Stimulated activated CD8-positive, alpha-beta memory T cell treated with anti-CD3 and anti-CD28 coated beads, Interleukin-2, amount 100 ng/mL, for 1 hour (primary cell): ENCODE measurements at places on chromosomes 7 and 10.

DNA sequence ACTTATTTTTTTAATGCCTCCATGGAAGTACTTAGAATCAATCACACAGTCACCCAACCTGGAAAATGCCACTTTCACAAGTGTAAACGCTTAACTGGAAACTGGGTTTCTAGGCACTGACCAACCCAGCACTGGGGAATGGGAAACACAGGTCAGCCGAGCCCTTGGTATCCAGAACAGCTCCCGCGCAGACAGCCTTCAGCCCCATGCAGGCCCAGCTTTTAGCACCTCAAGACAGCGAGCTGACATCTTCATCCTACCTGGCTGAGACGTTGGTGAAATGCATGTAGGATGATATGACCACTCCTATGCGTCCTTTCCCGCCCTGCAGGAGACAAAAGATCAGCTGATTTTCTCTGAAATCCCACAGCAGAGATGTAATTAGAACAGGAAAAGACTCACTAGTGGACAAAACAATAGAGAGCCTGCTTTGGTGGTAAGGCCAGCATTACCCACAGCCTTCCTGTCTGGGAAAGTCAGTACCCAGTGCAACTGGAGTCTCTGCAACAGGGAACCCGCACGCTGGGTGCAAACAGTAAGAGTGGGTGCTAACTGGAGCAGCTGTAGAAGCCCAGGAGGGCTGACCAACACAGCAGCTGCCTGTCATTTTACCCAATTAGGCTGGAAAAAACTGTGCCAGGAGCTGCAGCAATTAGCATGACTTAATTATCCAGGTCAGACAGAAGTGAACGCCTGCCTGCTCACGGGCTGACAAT is 153.7 kb downstream of the TNS3 start:
- DNase-seq, result no peak

GRCh38 chr7:130134106-130134636 is 63.8 kb downstream of the KLHDC10 start:
- DNase-seq, result no peak

- no peak for DNase-seq
These were observed 8.8 kb upstream of the ZC3HAV1 start for GRCh38 chr7:139118234-139118804.

DNA sequence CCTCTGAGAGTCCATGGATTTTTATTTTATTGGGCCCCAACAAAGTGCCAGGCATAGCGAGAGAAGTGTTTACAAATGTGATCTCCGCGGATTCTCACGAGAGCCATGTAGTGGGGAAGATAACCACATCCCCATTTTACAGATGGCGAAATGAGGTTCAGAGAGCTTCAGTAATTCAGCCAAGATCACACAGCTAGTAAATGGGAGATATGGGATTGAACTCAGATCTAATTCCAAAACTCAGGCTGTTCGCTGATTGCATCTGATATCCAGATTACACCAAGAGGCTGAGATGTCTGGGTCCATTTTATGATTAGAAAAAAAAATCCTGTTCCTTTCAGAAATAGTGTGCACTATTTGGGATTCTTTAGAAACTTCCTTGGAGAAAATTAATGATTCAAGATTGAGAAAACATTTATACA is 1.3 kb downstream of the FAS start:
- DNase-seq, result no peak

DNA sequence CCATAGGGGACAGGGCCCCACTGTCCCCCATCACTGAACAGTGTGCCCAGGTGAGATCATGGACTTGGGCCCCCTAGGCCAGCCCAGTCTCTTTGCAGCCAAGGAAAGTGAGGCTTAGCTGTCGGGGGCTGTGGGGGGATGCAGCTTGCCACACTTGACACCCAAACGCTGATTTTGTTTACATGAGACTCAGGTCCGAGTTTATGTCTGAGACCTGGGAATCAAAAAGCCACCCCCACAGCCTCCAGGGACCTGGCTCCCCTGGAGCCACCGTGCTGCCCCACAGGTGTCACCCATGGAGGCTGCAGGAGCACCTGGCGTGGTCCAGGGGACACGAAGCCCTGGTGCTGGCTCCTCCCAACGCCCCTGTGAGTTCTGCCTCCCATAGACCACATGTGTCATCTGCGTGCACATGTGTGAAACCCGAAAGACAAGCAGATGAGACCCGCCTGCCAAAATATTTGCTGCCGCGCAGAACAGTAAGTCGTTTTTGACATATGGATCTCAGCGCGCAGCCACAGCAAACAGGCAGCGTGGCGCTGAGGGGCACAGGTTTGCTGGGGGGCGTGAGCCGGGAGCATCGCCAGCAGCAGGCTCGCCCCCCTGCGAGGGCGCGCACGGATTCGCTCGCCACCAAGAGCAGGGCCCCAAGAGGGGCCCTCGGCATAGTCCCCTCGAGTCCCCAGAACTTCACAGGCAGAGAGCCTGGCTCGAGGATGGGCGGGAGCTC is 112.3 kb downstream of the LHPP start:
- no peak for DNase-seq

DNA sequence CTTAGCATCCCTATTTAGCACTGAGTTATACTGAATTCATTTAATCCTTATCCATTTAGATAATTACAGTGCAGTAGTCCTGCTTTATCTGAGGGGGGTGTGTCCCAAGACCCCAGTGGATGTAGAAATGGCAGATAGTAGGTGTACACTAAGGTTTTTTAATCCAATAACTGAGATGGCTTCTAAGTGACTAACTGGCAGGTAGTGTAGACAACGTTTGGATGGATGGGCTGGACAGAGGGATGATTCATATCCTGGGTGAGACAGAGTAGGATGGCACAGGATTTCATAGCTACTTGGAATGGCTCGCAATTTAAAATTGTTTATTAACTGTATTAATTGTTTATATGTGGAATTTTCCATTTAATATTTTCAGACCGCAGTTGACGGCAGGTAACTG is 295.6 kb downstream of the CCDC3 start:
- DNase-seq, result no peak

- no peak for DNase-seq
These were observed 59.9 kb downstream of the PDGFA start for GRCh38 chr7:459584-460373.

GRCh38 chr7:158824028-158824427 is 5.3 kb downstream of the ESYT2 start:
- DNase-seq, result no peak

GRCh38 chr7:118525020-118525419 is 300.5 kb downstream of the ANKRD7 start:
- no peak for DNase-seq

DNA sequence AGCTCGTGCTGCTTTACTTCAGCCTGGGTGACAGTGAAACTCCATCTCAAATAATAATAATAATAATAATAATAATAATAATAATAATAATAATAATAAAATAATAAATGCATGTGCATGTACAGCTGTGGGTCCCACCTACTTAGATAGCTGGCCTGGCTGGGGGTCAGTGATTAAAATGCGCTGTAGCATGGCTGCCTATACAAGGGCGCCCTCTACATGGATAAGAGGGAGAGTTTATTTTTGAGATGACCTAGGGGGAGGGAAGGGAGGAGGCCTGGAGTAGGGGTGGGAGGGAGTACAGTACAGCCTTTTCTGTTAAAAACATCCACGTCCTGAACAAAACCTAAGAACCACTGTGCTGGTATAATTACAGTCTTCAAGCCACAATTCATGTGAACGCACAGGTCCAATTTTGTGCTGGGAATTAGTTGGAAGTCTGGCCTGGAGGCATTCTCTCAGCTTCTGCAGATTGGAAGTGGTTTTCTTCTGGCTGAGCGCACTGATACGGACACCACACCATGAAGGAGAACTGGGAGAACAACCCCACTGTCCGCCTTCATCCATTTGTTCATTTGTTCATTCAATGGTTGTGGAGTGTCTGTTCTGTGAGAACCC is 146.5 kb downstream of the TMEM178B start:
- DNase-seq, result no peak

- no peak for DNase-seq
These were observed 1216.5 kb downstream of the SORCS3 start for GRCh38 chr10:105857268-105858264.

DNA sequence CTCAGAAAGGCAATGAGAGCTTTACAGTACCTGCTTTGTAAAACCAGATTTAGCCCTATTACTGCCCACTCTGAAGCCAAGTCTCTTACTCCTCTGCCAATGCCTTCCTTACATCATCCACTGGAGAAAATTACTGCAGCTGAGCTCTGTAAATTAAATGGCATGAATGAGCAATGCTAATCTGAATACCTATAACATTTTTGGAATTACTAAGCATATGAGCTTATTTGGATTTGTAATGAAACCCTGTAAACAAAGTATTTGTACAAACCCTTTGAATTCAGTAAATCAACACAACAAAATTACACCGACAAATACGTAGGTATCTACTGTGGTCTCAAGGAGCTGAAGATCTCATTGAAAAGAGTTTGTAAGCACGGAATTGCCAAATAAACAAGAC is 12.1 kb upstream of the CCNY start:
- no peak for DNase-seq

DNA sequence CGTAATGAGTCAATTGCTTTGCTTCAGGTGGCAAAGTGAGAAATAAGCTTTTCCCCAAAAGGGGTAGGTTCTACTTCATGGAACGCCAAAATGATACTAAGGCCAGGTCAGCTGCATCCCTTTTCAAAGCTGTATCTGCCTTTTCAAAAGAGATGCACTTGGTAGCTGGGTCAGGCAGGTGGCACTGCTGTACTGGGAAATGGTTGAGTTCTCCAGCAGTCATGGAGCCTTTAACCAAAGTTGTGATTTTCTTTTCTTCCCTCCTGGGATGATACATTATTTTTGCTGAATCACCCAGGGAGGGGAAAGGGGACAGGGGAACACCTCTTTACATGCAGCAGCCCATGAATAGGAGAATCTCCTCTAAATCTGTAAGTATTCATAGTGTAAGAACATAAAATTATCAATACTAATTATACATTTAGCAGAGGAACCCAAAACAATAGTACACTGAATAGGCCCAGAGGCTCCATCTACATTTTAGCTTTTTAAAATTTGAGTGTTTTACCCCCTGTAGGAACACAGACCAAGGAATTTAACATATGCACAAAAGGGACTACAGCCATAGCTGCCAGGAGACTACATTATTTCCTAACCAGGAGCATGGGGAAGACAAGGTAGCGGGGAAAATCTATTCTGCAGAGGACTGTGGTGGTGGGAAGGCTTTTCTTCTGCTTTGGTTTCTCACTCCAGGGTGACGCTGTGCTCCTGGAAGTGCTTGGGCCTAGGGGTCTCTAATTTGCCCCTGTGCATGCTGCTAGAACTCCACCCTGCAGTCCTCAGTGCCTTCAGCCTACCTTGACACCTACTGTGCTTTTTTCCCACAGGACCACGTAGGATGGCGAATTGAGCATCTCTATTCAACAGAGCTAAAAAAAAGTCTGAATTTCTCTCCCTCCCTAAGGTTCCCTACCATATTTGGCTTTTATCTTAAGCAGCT is 6.4 kb upstream of the GPR22 start:
- DNase-seq, result peak; percentile 14

DNA sequence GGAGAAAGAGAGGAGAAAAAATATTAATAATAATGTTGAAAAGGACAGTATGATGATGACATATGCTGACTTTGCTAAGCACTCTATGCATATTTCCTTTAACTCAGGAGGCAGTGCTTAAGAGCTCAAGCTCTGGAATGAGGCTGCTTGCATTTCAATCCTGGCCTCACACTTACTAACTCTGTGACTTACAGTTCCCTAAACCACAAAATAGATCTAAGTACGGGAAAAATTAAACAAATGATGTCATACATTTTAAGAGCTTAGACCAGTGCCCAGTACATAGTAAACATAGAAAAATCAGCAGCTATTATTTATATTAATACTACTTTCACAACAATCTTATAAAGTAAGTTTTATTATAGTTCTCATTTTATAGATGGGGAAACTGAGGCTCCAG is 61.3 kb downstream of the GFRA1 start:
- DNase-seq, result no peak
